ENCODE measurements at places on chromosomes 3 and 15.
A peak's percentile ranks its signal among the peaks of the same experiment; 100 is the strongest.

DNA sequence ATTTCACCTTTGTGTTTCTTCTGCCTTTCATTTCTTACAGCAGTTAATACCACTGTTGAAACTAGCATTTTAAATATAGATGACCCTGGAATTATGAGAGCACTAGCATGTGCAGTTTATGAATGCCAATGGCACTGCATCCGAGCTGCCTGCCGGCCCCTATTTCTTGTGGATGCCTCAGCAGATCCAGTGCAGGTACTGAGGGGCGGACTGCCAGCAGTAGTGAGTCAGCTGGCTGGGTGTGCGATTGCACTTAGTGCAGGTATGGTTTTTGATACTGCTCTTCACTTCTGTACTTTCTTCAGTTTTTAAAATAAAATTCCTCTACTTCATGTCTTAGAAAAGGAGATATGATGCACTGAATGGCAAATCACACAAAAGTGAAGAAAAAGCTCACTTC is 453.0 kb downstream of the DIPK2A start:
- DNase-seq: no peak

- DNase-seq: no peak
Observed at GRCh38 chr15:48823237-48823636, 12.4 kb upstream of the CEP152 start.

DNA sequence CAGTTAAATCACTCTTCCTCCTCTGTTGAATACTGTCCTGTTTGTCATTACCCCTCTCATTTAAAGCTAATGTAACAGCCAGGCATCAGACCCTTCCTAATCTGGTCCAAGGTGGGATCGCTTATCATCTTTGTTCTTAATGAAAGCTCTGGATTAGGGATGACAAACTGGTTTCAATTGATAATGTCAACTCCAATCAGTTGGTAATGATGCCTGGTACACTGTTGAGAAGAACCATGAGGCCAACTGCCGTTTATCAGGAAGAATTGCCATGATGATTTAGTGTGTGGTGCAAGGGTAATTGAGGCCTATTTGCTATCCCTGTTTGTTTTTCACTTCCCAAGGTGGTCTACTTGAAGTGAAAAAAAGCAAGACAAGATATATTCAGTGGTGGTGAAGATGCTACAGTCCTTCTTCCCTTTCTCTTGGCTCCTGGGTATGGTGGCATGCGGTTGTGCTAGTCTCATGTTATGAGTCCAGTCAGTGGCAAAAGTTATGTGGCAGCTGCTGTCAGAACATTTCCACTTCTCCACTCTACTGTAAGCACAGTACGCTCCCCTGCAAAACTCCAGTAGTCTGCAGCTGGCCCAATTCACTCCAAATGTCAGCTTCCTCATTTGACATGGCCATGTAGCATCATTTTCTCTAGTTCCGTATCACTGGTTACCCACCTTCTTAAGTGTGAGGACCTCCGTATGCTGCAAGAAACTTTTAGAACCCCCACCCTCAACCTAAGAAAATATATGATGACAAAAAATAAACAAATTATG is 72.5 kb downstream of the MORC1 start:
- DNase-seq: no peak

- DNase-seq: no peak
Observed at GRCh38 chr3:132643366-132643765, 16.2 kb downstream of the ACAD11 start.

GRCh38 chr15:39787479-39787878 is 4.8 kb upstream of the FSIP1 start:
- no peak for DNase-seq

DNA sequence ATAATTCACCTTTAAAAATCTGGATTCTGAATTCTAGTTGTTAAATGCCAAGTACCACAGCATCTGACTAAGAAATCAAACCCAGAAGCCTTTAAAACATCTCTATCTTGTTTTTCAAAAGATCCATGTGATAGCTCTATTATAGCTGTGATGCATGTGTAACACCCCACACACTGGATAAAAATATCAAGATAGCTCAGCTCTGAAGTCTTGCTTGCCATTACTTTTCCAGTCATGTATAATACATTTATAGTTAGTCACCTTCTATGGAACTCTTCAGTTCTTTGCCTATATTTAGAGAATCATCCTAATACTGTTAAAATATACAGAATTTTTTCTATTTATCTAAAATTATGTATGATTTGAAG is 11.6 kb downstream of the ARPP19 start:
- no peak for DNase-seq

DNA sequence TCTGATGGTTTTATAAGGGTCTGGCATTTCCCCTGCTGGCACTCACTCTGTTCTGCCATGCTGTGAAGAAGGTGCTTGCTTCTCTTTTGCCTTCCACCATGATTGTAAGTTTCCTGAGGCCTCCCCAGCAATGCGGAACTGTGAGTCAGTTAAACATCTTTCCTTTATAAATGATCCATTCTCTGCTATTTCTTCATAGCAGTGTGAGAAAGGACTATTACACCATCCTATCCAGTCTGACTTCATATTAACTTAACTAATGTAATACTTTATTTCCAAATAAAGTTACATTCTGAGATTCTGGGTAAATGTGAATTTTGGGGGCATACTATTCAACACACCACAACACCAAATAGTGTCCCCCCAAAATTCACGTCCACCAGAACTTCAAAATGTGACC is 22.2 kb upstream of the MAP3K13 start:
- no peak for DNase-seq

DNA sequence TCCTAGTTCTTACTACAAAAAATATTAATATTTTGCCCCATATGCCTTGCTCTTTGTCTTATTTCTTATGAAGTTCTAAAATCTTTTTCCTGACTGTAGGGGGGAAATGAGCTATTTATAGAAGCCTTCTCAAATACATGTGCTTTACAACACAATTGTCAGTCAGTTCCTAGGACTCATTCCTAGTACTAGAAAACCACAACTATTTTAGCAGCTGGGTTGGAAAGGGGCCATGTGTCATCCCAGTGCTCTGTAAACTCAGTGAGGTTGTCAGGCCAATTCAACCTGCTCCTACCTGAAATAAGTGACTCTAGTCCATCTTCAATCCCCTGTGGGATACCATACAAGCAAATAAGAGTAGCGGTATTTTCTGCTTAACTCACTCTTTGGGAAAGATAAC is 153.8 kb downstream of the ULK4 start:
- no peak for DNase-seq

DNA sequence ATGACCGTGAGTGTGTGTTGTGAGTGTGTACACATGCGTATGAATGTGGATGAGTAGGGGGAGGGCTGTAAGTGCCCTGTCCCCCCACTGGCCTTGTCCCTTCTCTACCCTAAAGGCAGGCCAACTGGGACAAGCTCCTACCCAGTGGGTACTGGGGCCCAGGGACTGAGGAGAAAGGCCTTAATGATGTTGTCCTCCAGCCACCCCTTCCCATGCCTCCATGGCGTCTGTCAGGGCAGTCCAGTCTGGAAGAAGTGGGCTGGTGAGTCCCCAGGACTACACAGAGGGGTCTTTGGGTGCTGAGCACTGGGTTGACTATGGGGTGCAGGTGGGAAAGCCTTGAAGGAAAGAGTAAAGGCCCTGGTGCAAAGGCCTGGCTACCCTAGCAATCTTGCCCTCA is 16.9 kb upstream of the CORO2B start:
- no peak for DNase-seq

DNA sequence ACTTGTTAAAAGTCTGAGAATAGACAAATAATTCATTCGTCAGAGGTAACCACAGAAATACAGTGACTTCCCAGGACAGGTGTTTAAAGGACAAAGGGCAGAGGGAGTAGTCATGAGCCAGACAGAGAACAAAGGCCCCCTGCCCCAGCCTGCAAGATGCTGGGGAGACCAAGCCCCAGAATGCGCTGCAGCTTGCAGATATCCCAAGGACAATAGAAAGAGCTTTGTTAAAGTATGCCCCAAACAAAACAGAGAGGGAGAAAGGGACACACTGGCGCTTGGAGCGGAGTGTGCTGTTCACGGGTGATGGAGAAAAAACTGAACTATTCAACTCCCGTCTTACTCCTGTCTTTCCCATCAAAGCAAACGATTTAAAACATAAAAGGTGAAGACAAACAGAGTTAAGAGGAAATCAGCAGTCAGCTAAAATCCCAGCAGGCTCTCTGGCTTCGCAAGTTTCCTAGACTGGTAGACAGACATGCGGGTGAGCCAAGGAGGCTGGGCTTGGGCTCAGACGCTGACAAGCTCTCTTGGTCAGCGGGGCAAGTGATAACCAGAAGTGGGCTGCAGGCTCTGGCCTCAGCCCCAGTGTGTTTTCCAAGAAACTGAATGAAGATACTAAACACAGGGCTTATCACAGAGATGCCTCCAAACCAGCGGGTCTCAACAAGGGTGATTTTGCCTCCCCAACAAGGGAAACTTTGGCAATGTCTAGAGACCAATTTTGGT is 130.1 kb downstream of the UACA start:
- DNase-seq: no peak

GRCh38 chr3:43423142-43423541 is 136.8 kb downstream of the SNRK start:
- no peak for DNase-seq

GRCh38 chr3:167306319-167306718 is 73.8 kb downstream of the ZBBX start:
- DNase-seq: no peak

GRCh38 chr3:12231431-12231830 is 57.4 kb upstream of the PPARG start:
- no peak for DNase-seq

DNA sequence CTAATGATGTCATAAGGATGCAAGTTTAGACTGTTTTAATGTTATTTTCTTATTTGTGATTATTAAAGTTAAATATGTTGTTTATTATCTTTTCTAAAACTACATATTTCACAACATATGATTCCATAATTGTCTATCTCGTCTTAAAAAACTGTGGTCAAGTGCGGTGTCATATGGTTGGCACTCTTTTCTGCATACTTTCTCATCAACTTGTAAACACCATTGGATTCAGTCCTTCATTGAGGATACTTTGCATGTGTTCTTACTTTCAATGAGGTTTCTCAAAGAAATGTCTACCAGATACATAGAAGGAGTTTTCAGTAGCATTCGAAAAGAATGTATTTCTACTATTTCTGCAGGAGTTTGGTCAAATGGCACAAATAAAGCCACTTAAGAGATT is 22.0 kb upstream of the ALPK3 start:
- no peak for DNase-seq

DNA sequence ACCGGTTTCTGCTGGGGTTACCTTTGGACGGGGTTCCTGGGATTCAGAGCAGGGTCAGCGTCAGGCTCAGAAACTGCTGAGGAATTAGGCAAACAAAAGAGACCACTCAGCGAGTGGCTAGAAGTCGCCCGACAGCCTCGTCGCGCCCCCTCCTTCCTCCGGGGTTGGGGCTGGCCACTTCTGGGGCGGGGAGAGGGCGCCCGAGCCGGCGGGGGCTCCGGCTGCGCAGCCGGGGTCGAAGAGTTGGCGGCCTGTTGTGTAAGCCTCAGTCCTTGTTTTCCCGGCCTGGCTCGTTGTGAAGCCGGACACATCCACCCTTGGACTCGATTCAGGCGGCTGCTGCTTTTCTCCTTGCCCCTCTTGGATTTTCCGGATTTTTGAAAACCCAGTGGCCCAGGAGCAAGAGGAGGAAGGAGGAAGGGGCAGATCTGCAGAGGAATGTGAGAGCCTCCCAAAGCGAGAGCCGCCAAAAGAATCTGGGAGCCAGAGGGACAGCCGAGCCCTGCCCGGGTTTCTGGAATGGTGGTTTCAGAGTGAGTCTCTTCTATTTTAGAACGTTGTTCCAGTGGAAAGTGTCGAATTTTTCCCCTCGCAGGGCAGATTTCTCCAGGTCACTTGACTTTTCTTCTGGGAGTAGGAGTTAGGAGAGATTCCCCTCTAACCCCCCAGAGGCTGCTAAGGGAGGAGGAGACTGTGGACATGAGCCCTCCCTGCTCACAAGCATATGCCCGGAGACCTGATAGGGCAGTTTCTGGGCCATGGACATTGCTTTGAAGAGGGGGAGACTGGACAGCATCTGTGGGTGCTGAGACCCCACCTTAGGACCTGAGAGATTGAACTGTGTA is 666 bp downstream of the SNX33 start:
- no peak for DNase-seq

DNA sequence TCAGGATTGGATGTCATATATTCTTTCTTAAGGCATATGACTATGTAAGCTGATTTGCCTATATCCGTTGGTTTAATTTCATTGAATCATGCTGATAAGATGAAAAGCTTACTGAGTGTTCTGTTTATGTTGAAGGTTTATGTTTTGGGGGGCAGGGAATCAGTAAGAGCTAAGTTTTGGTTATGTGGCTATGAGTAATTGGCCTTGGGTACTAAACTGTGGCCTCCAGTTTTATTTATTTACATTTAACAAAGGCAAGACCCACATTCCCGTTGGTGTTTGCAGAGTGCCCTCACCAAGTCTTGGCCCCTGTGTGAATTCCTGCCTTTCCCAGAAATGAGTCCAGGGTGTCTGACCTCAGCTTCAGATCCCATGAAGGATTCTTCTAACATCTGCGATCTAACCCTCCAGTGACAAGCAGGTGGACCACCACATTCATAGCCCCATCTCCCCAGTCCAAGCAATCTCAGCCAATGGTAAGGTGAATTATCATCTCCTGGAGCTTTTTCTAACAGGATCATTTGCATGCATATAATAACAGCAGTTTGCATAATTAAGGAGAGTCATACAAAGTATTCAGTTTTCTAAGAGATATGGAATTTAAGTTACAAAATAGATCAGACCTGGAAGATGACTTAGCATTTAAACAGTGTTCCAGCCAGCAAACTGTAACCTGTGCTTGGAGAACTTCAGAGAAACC is 27.4 kb downstream of the GLDN start:
- no peak for DNase-seq

GRCh38 chr15:33182926-33183325 is 11.6 kb downstream of the FMN1 start:
- no peak for DNase-seq

- DNase-seq: no peak
Observed at GRCh38 chr3:17227472-17227871, 342.7 kb downstream of the PLCL2 start.

GRCh38 chr15:72146934-72147333 is 28.7 kb downstream of the SENP8 start:
- DNase-seq: no peak

DNA sequence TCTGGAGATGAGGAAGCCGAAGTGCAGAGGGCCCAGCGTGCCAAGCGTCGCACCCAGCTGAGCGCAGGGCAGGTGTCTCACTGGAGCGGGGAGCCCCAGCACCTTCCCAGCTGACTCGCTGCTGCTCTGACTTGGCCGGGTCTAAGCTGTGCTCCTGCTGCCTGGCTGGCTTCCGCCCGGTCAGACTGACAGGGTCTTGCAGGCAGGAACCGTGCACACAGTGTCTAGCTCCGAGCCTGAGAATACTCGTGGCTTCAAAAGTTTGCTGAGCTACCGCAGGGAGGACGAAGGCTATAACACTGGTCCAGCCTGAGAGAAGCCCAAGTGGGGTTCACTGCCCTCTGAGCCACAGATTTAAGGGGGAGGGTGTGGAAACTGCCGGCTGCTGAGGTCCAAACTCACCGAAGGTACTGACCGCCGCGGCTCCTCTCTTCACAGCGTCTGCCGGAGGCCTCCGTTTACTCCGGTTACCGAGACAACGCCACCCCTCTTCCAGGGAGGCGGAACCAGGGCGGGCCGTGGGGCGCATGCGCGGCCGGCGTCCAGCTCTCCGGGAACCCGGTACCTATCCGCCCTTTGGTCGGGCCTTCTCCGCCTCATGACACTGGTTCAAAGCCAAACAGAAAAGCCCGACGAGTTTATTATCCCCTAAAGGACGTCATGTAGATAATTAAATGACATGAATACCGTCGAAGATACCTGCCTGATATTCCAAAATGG is at the start of gene CFAP44:
Gene CFAP44, minus strand, starts transcription at position 443 of the 720 bp plus-strand sequence. CDS start 7,829 bp downstream, outside the sequence.
- peak; percentile 45 for DNase-seq
